Fibroblast of pulmonary artery (primary cell): ENCODE measurements at places on chromosomes 13 and 19.

GRCh38 chr13:79354285-79354684 lies 51.8 kb downstream of the RBM26 start:
- no peak for DNase-seq

DNA sequence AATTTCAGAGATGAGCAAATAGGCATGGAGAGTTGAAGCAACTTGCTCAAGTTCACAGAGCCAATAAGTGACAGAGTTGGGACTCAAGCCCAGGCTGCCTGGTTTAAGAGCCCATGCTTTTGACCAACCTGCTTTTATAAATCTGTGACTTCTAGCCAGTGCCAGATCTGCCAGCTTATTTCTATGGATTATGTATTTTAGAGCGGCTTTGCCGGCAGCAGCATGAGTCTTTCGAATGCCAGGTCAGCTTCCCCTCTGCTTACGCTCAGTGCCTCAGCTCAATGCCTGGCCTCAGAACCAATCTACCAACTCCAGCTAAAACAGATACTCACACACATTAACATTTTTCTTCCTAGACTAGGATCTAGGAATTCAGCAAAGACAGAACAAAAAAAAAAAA lies 2.3 kb downstream of the SERPINE3 start:
- DNase-seq = no peak

DNA sequence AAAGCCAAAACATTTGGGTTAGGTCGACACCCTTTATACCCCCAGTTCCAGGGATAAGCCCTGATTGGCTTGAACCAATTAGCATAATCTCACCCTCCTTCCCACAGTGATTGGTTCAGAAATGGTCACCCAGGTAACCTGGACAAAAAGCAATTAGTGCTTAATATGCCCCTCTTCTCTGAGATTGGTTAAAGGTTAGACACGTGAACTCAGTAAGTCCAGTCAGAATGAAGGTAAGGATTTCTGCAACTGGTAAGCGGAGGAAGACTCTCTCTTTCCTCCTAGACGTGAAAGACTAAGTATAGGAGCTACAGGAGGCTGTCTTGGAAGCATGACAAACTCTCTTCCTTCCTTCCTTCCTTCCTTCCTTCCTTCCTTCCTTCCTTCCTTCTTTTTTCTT lies 1.3 kb upstream of the PNMA8C start:
- no peak for DNase-seq

DNA sequence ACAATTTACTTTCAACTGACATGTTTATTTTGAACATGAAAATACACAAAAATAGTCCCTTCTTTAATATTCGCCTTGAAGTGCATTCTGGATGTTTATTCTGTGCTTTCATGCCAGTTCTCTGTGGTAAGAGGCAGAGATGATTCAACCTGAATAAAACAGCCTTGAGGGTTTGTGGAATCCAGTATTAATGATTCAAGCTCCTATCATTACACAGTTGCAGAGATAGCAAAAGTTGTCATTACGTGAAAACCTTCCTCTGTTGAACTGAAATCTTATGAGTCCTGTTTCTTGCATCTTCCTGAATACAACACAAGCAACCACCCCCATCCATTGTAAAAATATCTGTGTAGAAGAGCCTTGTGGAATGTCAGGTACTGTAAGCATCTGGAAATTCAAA lies 142.3 kb upstream of the HTR2A start:
- DNase-seq = peak; percentile 63

DNA sequence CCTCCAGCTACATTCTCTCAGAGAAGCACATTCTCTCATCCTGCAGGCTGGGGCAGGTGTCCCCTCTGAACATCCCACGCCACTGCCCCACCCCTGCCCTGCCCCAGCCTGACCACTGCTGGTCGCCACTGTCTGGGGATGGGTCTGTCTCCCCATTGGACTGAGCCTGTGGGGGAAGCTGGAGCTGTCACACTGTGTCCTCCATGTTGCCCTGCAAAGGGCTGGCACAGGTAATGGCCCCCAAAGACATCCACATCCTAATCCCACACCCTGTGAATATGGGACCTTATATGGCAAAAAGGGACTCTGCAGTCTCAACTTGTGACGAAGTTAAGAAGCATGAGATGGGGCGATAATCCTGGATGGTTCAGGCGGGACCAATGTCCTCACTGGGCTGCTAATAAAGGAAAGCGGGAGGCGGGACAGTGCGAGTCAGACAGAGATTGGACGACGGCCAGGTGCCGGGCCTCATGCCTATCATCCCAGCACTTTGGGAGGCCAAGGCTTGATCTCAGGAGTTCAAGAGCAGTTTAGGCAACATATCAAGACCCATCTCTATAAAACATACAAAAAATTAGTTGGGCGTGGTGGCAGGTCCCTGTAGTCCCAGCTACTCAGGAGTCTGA lies 9.1 kb downstream of the AP2S1 start:
- peak; percentile 68 for DNase-seq

DNA sequence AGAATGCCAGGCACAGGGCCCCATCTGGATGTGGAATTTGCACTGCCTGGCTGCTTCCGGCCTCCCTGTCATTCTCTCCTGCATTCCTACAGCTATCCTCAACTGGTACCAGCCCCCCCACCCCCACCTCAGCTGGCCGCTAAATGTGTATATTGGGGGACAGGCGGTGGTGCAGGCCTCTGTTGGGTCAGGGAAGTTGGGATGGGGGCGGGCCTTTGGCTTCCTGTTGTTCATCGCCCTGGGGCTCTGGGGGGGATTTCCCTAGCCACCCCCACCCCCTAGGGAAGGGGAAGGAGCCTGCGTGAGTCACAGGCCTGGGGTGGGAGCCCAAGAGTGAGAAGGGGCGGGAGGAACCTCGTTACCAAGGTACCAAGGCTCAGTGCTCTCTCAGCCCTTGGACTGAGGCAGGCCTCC lies 10.6 kb downstream of the POU2F2 start:
- peak; percentile 82 for DNase-seq

GRCh38 chr19:34468409-34468808 lies 13.1 kb upstream of the WTIP start:
- peak; percentile 47 for DNase-seq

GRCh38 chr13:83086948-83087347 lies 795.3 kb downstream of the SLITRK1 start:
- DNase-seq = peak; percentile 20

GRCh38 chr19:30062907-30063649 lies 121.0 kb downstream of the URI1 start:
- DNase-seq = no peak

GRCh38 chr13:111062305-111062704 lies 52.8 kb upstream of the ARHGEF7 start:
- no peak for DNase-seq

GRCh38 chr19:57016076-57016475 lies 103.7 kb upstream of the USP29 start:
- no peak for DNase-seq

DNA sequence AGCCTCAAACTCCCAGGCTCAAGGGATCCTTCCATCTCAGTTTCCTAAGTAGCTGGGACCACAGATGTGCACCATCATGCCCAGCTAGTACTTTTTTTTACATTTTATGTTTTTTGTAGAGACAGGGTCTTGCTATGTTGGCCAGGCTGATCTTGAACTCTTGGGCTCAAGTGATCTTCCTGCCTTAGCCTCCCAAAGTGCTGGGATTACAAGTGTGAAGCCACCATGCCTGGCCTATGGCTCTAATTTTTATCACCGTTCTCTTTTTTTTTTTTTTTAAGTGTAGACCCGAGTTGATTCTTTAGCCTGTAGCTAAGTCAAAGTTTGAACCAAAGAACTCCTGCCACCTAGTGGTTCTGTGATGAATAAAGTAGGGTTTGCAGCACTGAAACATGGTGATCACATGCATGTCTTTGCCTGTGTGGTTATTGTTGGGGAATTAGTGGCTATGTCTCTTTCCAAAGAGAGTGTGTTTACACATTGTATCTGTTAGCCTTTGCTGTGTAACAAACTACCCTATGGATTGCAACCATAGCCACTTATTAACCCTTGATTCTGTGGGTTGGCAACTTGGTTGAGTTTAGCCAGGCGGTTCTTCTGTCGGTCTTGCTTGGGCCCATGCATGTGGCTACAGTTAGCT lies 11.6 kb downstream of the NFILZ start:
- DNase-seq = peak; percentile 80

DNA sequence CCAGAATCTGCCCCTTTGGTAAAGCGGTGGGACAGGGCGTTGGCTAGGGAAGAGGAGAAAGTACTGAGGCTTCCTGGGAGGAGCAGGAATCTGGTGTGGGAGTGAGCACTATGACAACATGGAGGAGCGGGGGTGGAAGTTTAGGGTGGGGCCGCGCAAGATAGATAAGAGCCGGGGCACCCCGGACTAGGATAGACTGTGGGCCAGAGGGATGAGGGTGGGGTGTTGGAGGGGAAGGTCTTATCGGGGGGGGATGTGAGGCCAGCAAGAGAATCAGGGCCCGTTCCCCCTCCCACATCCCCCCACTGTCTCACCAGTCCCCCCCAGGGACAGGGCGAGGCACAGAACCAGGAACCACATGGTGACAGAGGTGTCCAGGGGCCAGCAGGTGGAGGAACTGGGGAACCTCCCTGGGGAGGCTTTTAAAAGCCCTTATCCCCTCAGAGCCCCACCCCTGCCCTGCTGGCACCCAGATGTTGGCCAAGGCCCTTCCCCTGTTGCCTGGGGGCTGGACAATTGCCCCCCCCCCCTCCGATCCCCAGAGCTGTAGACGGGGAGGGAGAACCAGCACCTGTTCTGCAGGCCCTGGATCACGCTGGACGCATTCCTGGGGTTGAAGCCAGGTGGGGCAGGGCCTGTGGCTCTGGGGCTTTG lies at the start of gene KLK1:
Gene KLK1, minus strand, starts transcription at position 399 of the 654 bp plus-strand sequence. Its CDS starts 39 bp downstream, at position 360.
- DNase-seq = no peak

DNA sequence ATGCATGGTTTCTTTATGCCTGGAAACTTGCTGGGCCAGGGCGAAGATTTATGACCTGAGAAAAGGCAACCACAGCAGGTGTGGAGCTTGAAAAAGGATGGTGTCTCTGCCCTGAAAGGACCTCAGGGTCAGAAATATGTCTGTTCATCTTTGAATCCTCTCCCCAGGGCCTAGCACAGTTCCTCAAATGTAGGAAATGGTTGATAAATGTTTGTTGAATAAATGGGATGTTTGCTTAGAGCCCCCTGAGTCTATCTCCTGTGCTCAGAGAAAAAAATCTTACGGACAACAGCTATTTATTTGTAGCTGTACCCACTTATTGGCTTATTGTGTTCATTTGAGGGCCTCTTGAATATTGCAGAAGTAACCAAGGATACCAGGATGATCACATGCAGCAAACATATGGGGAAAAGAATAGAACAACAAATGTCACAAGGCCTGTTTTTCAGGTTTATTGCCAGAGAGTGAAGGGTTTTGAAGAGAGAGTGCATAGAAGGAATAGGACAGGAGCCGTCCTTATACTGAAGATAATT lies 114.5 kb downstream of the KLF5 start:
- DNase-seq = no peak

DNA sequence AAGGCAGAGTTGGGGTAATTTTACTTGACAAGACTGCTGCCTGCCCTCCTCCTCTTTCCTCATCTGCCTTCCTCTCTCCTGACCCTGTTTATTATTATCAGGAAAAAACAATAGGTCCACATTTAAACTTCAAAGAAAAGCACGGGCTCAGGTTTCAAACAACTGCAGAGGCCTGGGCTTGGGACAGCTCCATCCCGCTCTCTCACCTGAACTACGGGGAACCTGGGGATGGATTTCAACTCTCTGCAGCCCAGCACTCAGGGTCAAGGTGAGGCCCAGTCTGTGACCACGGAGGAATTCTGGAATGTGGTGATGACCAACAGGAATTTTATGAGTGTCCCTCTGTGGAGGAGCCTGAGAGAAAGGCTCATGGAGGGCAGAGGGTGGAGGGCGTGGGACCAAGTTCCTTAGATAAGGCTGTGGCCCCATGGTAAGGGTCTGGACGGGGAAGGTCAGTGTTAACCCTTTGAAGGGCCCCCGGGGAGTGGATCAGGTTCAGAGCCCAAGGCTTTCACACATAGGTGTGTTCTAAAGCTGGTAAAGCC lies 220.8 kb upstream of the MAB21L1 start:
- DNase-seq = no peak

DNA sequence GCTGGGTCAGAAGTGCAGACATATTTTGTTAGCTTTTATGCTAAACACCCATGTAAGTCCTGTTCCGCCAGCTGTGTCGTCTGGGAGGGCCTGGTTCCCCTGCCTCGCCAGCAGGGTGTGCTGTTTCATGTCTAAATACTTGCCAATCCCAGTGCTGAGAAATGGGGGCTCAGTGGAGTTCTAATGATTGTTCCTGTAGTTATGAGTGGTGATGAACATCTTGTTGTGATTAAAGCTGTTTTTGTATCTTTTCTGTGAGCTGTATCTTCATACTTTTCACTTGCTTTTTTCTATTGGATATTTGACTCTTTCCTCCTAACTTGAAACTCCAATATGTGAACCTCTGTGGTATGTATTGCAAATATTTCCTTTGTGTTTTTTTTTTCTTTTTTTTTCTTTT lies 32.7 kb downstream of the KDM4B start:
- DNase-seq = peak; percentile 67

- DNase-seq = no peak
These were observed 11.7 kb upstream of the TMEM255B start for GRCh38 chr13:113747291-113747833.

DNA sequence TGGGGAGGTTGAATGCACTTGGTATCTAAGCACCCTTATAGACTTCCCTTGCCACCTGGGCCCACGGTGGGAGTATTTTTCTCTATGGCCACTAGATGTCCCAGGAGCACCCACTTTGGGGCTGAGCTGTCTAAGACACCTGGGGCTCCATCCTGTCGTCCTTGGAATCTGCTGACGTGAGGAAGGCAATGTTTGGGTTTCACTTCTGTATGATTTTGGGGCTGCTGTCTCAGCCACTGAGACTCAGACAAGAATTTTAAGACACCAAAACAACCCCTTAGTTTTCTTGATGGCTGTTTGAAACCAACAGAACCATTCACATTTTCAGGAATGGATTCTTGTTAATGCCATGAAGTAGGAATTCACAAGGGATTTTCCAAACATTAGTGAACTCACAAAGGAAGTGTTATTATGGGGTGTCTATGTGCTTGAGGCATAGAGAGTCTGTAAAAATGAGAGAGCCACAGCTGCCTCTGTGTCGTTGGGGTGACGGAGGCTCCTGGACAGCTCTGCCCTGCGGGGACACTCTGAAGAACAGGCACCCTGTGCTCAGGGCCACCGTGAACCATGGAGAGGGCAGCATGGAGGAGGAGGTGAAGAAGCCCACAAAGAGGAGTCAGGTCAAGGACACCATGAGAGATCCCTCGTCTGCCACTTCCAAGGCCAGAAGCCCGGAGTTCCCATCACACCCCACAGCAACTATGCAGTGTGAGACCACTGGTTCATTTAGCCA lies 106.8 kb upstream of the SPATA13 start:
- DNase-seq = peak; percentile 74
